Naive thymus-derived CD4-positive, alpha-beta T cell (primary cell): ENCODE measurements at places on chromosomes 3 and 15. TPM values are rescaled to one million over a fixed set of nuclear protein-coding genes. Genes with fewer than 3 reads are reported as not detected.
A peak's percentile ranks its signal among the peaks of the same experiment; 100 is the strongest.

Gene PLIN1
- 0.15 TPM in 1 of 2 replicates, not detected in the other for total RNA-seq

Gene OR5K2
- not detected for total RNA-seq

Gene LMLN
- total RNA-seq = 10.9 TPM

Gene FAM81A
- total RNA-seq = not detected

DNA sequence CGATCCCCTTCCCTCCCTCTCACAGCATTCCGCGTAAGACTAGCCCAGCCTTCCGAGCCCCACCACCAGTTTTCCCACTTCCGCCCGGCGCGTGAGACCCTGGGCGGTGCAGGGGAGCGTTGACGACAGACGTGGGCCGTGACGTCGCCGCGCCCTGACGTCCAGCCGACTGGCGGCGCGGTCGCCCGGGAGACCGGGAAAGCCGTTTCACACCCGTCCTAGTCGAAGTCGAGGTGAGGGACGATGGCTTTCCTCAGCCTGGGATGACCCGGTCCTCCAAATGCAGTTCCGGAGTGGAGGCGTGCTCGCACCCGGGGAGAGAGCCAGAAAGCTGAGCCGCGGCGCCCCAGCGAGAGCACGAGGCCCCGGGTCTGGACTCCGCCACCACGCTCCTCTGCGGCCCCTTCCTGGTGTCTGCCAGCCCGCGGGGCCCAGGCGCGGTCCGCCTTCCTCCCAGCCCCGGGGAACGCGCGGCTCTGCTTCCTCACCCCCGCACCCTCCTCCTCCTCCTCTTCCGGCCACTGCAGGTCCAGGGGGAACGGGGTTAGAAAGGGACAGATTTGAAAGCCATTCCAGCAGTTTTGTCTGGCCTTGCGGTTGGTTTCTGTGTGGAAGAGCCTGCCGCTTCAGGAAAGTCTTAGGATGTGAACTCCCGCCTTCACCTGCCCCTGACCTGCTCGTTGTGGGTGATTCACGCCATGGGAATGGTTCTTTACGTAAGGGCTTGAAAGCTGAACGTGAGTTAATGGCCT is at the start of gene LEKR1:
TSS of gene LEKR1 (plus strand) at position 210 of the 752 bp plus-strand sequence. CDS start 2,977 bp downstream, outside the sequence.
- H3K36me3 ChIP-seq = no peaks in the 10 kb centered on the region
- H3K27ac ChIP-seq = peak within 1 kb of the TSS; percentile 80

DNA sequence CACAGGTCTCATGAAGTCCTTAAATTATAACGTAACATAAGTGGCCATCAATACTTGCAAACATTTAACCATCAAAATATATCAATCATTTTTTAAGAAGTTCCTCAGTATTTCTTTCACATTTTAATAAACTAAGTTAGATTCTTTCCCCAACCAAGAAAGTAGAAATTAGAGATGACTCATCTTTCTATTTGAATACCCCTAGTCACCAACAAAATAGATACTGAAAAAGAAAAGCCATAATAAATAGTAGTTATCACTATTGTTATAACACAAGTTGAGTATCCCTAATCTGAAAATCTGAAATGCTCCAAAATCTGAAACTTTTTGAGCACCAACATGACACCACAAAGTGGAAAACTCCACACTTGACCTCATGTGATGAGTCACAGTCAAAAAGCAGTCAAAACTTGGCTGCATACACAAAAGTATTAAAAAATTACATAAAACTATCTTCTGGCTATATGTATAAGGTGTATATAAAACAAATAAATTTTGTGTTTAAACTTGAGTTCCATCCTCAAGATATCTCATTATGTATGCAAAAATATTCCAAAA is 3.7 kb downstream of the SHQ1 start:
- no peak overlapping the region for H3K4me3 ChIP-seq
- H3K27ac ChIP-seq = no peak overlapping the region
- no peak for DNase-seq
- H3K27me3 ChIP-seq = no peaks in the 10 kb centered on the region
- peaks cover 8% of the 10 kb centered on the region for H3K36me3 ChIP-seq

GRCh38 chr3:71451812-71452211 is 131.7 kb downstream of the FOXP1 start:
- peak overlapping the region; percentile 90 for H3K27ac ChIP-seq
- peaks cover 86% of the 10 kb centered on the region for H3K4me1 ChIP-seq
- DNase-seq = no peak
- H3K36me3 ChIP-seq = no peaks in the 10 kb centered on the region
- no peaks in the 10 kb centered on the region for H3K27me3 ChIP-seq
- peak overlapping the region; percentile 11 for H3K4me3 ChIP-seq

DNA sequence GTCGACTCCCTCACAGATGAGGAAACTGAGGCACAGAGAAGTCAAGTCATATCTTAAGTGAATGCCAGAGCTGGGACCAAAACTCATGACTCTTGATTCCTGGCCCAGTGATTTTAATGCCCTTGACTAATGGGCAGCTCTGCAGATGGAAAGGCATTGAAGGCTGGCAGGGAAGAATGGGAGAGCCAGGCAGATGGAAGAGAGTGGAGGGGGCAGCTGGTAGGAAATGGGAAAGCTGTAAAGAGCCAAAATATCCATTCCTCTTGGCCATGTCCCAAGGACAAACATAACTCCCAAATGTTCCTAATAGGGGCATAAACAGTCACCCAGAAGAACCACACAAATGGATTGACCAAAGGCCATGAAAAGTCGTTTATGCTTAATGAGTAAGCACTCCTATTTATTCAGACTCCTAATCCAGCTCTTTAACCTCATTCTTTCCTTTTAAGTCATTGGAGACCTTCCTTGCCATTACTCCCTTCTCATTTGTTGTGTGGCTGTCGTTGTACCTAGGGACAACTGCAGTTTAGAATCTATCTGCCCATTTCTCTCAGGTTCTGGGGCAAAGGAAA is 330.5 kb upstream of the ROPN1 start:
- no peaks in the 10 kb centered on the region for H3K36me3 ChIP-seq
- H3K4me3 ChIP-seq = no peak overlapping the region
- no peaks in the 10 kb centered on the region for H3K27me3 ChIP-seq
- H3K4me1 ChIP-seq = no peaks in the 10 kb centered on the region
- H3K27ac ChIP-seq = no peak overlapping the region
- no peak for DNase-seq

Gene HCLS1
- total RNA-seq = 312 TPM

DNA sequence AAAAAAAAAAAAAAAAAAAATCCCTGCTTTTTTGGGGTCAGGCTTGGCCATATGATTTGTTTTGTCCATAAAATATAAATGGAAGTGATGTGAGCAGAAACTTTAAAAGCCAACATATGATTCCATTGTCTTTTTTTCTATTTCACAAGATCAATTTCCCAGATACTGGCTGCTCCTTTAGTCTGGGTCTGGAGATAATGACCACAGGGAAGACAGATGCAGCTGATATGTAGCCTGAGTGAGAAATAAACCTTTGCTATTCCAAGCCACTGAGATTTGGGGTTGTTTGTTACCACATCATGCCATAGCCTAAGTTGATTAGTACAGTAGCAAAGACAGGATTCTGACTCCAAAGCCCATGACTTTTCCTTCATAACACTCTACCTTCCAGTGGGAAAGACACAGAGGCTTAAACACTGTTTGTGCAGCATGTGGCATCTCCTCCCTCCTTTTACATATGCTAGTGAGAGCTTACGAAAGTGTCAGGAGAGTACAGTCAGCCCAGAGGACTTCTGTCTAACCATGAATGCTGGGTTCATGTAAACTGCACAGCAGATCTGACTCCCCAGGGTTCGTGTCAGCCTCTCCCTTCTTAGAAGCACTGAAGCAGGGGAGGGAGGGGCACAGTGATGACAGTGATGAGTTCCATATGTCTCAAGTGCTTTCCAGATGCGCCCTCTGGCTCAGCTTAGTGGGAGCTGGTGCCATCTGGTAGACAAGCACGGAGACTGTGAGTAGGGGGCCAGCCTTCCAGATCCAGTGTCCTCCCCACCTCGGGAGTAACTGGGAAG is 36.7 kb upstream of the SLC7A14 start:
- no peak overlapping the region for H3K27ac ChIP-seq
- no peak for DNase-seq
- no peaks in the 10 kb centered on the region for H3K27me3 ChIP-seq
- no peak overlapping the region for H3K4me3 ChIP-seq
- no peaks in the 10 kb centered on the region for H3K36me3 ChIP-seq

DNA sequence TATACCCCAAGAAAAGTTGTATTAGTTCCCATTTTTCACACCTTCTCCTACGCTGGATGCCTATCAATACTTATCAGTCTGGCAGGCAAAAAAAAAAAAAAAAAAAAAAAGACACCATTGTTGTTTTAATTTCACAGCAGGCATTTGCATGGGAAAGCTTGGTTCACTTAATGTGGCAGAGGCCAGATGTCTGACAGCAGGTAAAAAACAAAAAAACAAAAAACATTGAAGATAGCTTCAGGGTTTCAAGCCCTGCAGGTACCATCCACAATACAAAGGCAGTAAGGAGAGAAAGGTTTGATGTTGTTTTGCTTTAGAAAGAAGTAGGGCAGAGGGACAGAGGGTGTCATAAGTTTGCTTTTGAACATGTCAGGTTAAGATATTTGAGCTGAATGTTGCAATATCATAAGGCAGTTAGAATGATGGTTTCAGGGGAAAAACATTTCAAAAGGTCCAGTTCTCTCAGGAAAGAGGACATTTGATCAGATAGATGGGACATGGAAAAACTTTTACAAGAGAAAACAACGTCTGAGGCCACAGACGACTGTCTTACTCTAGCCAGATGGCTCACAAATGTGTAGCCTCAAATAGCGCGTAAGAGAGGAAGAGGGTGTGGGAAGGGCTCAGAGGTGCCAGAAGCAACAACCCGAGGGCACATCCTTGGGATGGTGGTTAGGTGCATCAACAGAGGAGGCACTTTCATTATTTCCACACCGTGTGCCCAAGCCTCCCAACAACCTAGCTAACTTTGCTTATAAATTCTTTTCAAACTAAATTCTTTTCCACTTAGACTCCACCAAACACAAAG is 25.7 kb downstream of the PCOLCE2 start:
- H3K27me3 ChIP-seq = no peaks in the 10 kb centered on the region
- H3K36me3 ChIP-seq = no peaks in the 10 kb centered on the region
- no peak overlapping the region for H3K27ac ChIP-seq
- no peaks in the 10 kb centered on the region for H3K4me1 ChIP-seq
- no peak for DNase-seq

GRCh38 chr3:169522595-169523529 is 140.7 kb downstream of the MECOM start:
- no peaks in the 10 kb centered on the region for H3K27me3 ChIP-seq
- no peak overlapping the region for H3K27ac ChIP-seq
- H3K4me1 ChIP-seq = no peaks in the 10 kb centered on the region
- no peak overlapping the region for H3K4me3 ChIP-seq

GRCh38 chr3:104556372-104557078 is 810.2 kb upstream of the ALCAM start:
- H3K27ac ChIP-seq = no peak overlapping the region
- no peak for DNase-seq
- no peak overlapping the region for H3K4me3 ChIP-seq
- H3K27me3 ChIP-seq = no peaks in the 10 kb centered on the region
- H3K36me3 ChIP-seq = no peaks in the 10 kb centered on the region

- H3K4me3 ChIP-seq = no peak overlapping the region
- no peaks in the 10 kb centered on the region for H3K27me3 ChIP-seq
These were observed 215.3 kb upstream of the THRB start for GRCh38 chr3:24709956-24710355.

GRCh38 chr3:99774467-99774866 is 43.2 kb upstream of the CMSS1 start:
- H3K27ac ChIP-seq = no peak overlapping the region
- no peaks in the 10 kb centered on the region for H3K36me3 ChIP-seq
- no peak for DNase-seq
- no peak overlapping the region for H3K4me3 ChIP-seq
- H3K4me1 ChIP-seq = no peaks in the 10 kb centered on the region
- no peaks in the 10 kb centered on the region for H3K27me3 ChIP-seq

Gene SLC51A
- not detected in 2 replicates for total RNA-seq

Gene GOLGA8S
- total RNA-seq = 0.41 and 0.44 TPM in 2 replicates

DNA sequence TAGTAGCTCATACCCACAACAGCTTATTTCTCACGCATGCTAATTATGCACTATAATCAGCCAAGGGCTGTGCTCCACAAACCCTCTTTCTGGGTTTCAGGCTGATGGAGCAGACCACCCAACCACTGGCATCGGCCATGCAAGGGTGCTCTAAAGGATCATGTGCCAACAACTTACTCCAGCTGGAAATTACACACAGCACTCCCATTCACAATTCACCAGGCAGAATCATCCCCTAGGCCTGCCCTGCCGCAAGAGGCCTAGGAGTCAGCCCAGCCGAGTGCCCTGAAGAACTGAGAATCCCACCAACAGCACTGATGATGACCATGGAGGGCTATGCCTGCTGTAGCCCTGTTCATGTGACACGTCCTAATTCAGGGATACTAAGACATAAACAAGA is 216.2 kb upstream of the CHRNA7 start:
- no peaks in the 10 kb centered on the region for H3K36me3 ChIP-seq
- H3K4me3 ChIP-seq = no peak overlapping the region
- no peak for DNase-seq
- no peak overlapping the region for H3K27ac ChIP-seq
- H3K4me1 ChIP-seq = no peaks in the 10 kb centered on the region
- H3K27me3 ChIP-seq = no peaks in the 10 kb centered on the region

DNA sequence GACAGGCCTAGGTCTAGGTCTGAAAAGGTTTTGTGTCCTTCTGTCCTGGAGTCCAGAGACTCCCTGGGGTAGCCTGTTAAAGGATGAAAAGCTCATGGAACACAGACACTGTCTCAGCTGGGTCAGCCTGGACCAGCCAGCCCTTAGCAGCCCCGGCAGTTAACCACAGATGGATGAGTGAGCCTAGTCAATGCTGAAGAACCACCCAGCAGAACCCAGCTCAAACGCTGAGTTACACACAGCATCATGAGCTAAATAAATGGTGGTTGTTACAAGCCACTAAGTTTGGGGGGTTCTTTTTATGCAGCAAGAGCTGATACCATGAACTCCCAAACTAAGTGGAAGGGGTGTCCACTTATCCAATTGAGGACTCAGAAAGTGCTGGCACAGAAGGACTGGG is 472.8 kb upstream of the PROK2 start:
- peaks cover 45% of the 10 kb centered on the region for H3K4me1 ChIP-seq
- no peak overlapping the region for H3K27ac ChIP-seq
- H3K4me3 ChIP-seq = no peak overlapping the region
- no peak for DNase-seq
- no peaks in the 10 kb centered on the region for H3K36me3 ChIP-seq
- no peaks in the 10 kb centered on the region for H3K27me3 ChIP-seq

- no peaks in the 10 kb centered on the region for H3K27me3 ChIP-seq
- peak overlapping the region; percentile 69 for H3K27ac ChIP-seq
- H3K36me3 ChIP-seq = peaks cover 14% of the 10 kb centered on the region
- no peak for DNase-seq
These were observed 36.5 kb downstream of the TGFBR2 start for GRCh38 chr3:30642849-30643361.

DNA sequence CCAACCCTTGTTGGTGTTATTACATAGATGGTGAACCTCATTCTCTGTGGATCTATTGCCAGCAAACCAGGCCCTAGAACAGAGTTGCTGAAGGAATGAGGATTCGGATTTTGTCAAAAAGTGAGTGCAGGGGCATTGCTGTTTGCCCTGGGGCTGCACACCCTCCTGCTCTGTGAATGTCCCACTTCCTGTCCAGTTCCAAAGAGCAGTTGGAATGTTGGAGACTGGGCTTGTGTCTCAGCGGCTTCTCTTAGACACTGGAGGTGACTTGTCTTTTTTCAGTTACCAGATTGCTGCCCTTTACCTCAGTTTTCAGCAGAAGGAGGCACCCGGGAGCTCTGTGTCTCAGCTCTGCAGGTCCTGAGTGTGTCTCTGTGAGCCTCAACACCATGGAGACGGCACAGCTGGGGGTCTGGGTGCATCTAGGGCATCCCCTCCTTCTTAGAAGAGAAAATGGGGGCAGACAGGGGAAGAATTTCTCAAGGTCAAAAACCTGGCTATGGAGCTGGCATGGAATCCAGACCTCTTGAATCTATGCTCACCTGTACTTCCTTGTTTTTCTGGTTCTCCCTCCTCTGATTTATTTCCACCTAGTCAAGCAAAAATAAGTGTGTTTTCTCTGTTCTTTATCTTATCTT is 46.3 kb downstream of the LIMD1 start:
- H3K36me3 ChIP-seq = no peaks in the 10 kb centered on the region
- H3K4me3 ChIP-seq = no peak overlapping the region

Gene MYZAP
- total RNA-seq = not detected in 2 replicates
